Fibroblast of gingiva (primary cell): ENCODE measurements at places on chromosomes 5 and 9.

DNA sequence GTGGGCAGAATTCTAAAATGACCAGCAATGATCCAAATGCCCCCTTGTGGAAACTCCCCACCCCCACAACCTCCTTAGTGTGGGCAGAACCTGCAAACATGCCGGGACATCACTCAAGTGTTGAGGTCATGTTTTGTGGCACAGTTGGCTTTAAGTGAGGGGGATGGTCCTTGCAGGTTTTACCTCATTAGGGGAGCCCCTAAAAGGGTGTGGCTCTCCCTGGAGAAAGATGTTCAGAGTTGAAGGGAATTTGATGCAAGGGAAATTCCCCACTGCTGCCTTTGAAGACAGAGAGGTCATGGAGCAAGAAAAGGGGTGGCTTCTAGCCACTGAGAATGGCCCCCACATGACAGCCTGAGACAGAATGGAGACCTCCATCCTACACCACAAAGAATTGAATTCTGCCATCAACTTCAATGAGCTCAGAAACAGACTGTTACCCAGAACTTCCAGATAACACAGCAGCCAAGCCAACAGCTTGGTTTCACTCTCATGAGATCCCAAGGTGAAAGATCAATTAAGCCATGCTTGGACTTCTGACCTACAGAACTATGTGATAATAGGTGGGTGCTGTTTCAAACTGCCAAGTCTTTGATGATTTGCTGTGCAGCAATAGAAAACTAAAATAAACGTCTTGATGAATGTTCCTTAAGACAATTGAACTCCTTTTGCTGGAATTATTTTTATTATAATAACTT, 103.4 kb downstream of the MED10 start:
- no peak for DNase-seq

GRCh38 chr5:31404325-31404724, 127.6 kb downstream of the DROSHA start:
- DNase-seq, result no peak

DNA sequence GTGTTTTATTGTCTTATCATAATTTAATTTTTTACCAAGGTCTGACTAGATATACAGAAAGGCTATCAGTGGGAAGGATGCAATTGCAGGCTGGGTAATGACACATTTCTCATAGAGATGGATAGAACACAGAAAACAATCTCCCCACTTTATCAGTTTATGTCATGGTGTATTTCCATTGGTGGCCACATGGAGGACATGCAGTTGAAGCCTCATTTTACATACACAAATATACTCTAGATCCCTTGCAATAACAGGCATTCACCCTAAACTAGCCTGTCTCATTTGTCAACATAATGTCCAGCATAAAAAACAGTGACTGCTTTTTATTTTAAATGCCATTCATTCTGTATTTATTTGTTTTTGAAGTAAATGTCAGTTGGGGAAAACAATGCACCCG, 526.3 kb downstream of the GABRG2 start:
- no peak for DNase-seq

DNA sequence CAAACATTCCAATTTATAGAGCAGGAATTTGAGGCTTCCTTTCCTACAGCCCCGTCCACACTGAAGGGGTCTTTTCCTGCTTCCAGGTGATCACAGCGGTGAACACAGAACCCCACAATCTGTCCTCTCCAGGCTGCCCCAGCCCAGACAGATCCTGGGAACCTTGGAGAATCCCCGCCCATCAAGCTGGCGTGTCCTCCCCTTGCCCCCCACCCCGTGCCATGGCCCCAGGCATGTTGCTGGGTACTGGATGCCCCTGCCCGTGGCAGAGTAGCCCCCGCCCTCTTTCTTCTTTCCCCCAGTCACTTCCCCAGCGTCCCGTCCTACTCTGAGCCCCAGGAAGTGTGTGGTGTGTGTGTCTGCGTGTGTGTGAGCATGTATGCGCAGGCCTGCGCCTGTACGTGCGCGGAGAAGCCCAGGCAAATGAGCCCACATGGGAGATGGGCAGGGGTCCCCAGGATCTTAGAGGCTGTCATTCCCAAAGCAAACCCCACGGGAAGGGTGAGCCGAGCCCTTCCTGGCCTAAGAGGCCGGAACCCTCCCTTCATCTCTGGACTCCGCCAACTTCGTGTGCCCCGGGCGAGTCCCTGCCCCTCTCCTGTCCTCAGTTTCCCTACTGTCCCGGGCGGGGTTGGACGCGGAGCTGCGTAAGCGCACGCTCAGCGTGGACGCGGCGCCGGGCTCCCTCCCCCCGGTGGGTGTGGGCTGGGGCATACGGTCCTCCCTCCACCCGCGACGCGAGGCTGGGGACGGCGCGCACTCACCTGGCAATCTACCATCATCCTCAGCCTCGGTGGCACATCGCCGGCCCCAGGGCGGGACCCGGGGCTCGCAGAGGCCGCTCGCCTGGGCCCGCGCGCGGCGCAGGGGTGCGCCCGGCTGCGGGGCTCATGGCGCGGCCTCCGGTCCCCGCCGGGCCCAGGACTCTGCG, 15.2 kb downstream of the GBGT1 start:
- DNase-seq, result peak; percentile 46

- DNase-seq, result no peak
These were observed 36.3 kb upstream of the KCNN2 start for GRCh38 chr5:114325541-114325940.

GRCh38 chr5:176844706-176845391, 34.5 kb downstream of the UNC5A start:
- no peak for DNase-seq

DNA sequence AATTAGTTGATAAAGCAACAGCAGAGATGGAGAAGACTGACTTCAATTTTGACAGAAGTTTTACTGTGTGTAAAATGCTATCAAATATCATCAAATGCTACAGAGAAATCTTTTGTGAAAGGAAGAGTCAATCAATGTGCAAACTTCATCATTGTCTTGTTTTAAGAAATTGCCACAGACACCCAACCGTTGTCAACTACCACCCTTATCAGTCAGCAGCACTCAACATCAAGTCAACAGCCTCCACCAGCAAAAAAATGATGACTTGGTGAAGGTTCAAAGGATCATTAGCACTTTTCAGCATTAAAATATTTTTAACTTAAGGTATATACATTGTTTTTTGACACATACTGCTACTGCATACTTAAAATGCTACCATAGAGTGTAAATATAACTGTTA, 888.8 kb downstream of the CDH18 start:
- no peak for DNase-seq

DNA sequence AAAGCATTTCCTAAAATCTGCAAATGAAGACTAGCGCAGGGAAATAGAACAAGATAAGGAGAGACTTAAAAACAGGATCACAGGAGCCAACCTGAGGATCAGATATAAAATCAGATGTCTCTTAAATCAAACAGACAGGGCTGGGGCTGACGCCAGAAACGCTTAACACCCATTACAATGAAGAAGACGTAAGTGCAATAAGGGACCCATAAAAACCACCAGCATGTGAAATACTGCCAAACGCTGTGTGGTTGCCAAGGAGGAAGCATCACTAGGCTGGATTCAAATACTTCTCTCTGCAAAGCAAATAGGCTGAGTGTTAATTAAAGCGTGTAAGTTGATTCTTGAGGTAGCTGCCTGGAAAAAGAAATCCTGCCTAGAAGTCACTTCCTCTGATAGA, 74.4 kb upstream of the ATP10B start:
- DNase-seq, result no peak

GRCh38 chr5:173719731-173720082, 103.3 kb upstream of the BOD1 start:
- DNase-seq, result no peak

GRCh38 chr5:71860048-71860447, 141.0 kb downstream of the CARTPT start:
- no peak for DNase-seq

GRCh38 chr5:16808021-16808420, 128.1 kb downstream of the MYO10 start:
- no peak for DNase-seq

DNA sequence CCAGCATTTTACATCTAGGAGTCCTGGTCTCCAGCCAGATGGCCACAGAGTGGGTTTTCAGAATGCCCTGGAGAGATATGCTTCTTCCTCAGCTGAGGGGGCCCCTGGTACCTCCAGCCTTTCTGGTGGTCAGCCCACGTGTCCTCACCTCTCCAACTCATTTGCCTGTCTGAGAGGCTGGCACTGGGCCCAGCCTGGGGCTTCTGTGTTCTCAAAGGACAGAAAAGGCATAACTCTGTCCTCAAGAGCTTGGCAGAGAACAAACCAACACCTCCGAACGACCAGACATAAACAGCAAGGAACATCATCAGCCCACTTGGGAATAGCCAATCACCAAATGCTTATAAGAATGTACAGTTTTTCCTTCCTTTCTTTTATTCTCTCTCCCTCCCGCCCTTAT, 17.1 kb downstream of the ENG start:
- no peak for DNase-seq

DNA sequence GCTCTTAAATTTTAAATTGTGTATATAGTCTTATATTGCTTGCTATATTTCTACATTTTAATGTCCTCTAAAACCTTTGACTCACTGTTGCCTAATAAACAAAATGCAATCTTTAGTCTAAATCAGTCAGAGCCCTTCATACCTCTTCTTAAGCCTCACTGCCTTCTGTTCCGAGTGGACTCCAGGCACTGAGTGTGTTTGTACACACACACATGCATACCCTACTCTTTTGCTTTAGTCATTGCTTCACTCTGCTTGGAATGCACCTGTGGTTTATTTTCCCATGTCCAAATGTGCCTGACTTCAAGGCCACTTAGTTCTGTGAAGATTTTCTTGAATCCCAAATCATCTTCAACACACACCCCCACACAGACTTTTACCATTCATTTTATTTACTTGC, 60.9 kb downstream of the SLC12A2 start:
- DNase-seq, result no peak

DNA sequence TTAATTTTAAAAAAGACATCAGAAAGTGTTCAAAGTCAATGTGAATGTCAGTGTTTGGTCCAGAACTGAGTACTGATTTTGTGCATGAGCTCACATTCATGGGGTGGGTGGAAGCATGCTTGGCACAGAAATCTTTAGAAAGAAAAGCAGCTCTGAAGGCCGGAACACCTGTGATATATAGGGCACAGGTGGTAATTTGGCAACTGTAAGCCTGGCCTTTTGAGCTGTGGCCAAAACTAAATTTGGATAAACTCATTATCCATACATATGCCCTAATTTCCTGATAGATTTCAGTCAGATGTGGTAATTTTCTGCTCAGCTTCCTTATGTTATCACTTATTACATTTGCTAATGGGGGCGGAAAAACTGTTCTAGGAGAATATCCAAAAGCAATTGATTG, 211.4 kb downstream of the HCN1 start:
- DNase-seq, result no peak

- no peak for DNase-seq
These were observed 61.2 kb downstream of the COL15A1 start for GRCh38 chr9:99004717-99005460.

GRCh38 chr5:41364346-41364745, 146.1 kb downstream of the PLCXD3 start:
- DNase-seq, result no peak

DNA sequence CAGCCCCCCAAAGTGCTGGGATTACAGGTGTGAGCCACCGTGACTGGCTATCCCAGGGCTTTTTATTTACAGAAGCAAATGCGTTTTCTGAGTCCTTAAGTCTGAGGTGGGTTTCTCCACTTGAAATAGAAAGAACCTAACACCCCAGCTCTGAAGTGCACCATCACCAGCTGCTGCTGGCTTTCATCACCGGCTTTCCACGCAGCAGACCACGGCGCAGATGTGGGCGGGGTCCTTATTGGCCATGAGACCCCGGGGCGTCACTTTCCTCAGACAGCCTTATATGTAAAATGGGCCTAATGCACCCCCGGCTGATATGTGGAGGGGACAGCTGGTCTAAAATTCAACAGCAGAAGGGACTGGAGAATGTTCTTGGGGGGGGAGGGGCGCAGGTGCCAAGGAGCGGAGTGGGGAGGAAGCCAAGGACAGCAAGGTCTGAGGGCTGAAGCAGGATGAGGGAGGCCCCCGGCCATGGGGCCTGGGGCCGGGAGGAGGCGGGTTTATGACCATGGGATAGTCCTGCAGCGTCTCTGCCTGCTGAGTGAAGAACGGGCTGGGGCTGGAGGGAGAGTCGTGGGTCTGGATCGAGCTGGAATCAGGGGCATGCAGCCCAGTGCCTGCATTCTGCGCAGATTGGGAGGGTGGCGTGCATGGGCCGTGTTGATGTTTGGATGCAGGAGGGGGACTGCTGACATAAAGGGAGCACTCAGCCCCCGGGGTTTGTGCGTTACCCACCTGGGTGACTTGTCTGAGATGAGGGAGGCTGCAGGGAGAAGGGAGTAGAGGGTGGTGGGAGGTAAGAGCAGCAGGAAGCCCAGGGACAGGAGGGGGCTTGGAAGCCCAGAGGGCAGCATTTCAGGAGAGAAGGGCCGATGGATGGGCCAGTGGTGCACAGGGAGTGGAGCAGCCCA, 30.2 kb downstream of the RASGEF1C start:
- DNase-seq, result no peak

GRCh38 chr9:131276094-131276888, at the start of gene FAM78A:
TSS of gene FAM78A (minus strand) at chr9:131276510. CDS start at chr9:131276179, 331 bp downstream.
- no peak for DNase-seq

DNA sequence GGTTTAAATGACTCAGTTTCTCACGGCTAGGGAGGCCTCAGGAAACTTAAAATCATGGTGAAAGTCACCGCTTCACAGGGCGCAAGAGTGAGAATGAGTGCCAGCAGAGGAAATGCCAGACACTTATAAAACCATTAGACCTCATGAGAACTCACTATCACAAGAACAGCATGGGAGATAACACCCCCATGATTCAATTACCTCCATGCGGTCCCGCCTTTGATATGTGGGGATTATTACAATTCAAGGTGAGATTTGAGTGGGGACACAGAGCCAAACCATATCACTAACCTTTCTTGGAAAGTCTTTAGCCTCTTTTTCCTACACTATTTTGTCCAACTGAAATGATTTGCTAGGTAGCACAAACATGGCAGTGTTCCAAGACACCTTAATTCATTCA, 533.9 kb upstream of the NUDT12 start:
- no peak for DNase-seq

DNA sequence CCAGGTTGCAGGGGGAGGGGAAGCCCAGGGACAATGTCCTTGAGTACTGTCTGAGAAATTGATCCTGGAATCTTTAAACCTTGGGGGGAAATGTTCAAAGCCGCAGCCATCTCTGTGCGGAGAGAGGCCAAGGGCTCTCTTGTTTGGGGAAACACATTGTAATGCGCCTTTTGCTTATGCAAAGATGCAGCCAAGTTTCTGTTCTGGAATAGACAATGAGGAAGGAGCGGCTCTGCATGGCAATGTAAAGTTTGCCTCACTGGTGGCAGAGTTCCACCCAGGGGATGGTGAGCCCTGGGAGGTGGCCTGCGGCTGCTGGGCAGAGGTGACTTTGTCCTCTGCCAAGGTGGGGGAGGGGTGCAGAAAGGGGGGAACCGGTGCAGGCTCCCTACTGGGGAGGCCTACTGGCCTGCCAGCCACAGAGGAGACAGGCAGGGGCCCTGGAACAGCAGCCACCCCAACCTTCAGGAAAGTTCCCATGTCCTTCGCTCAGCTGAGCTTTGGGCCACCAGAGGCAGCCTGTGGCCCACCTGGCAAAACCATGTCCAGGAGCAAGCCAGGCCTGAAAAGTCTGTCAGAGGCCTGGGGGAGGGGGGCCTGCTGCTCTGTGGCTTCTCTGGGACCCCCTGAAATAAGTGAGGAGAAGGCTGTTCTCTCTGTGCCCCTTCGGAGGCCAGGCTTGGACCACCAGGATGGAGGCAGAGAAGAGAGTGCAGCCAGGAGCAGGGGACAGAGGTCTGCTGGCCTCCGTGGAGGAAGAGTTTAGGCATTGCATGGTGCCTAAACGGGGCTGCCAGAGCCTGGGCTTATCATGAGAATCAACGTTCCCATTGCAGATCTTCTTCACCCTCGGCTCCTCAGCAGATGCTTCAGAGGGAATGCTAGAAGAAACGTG, 127.8 kb downstream of the ZNF354C start:
- no peak for DNase-seq

GRCh38 chr5:127936439-127936972, 147.1 kb upstream of the SLC12A2 start:
- DNase-seq, result no peak
